ENCODE measurements at places on chromosomes 2 and 18.

- H3K36me3 ChIP-seq = peaks cover 50% of the 10 kb centered on the region
- DNase-seq = no peak
- H3K4me3 ChIP-seq = no peak overlapping the region
- no peaks in the 10 kb centered on the region for H3K27me3 ChIP-seq
- H3K27ac ChIP-seq = no peak overlapping the region
- H3K4me1 ChIP-seq = no peaks in the 10 kb centered on the region
These were observed 5.6 kb upstream of the STPG4 start for GRCh38 chr2:47160660-47161059.

DNA sequence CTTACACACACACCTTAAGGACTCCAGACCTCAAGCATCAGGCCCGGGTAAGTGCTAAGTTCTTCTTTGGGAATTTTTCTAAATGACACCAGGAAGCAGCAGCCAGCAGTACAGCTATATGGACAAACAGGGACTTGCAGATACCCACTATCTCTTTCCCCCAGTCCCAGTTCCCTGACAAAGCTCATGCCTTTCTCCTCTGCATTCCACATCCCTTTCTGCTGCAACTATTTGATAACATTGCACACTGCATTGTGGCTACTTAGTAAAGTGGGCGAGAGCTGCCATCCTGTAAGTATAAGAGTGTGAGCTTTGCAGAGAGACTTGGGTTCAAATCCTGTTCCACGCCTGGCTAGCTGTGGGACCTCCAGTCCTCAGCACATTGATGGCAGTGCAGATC lies 14.0 kb upstream of the CD226 start:
- H3K27me3 ChIP-seq = no peaks in the 10 kb centered on the region
- H3K27ac ChIP-seq = no peak overlapping the region
- no peaks in the 10 kb centered on the region for H3K36me3 ChIP-seq
- no peak for DNase-seq
- H3K4me1 ChIP-seq = no peaks in the 10 kb centered on the region

GRCh38 chr18:75261430-75262223 lies 51.0 kb downstream of the TSHZ1 start:
- no peak overlapping the region for H3K27ac ChIP-seq
- H3K4me3 ChIP-seq = no peak overlapping the region
- H3K27me3 ChIP-seq = no peaks in the 10 kb centered on the region
- no peak for DNase-seq
- H3K36me3 ChIP-seq = no peaks in the 10 kb centered on the region
- H3K4me1 ChIP-seq = no peaks in the 10 kb centered on the region

DNA sequence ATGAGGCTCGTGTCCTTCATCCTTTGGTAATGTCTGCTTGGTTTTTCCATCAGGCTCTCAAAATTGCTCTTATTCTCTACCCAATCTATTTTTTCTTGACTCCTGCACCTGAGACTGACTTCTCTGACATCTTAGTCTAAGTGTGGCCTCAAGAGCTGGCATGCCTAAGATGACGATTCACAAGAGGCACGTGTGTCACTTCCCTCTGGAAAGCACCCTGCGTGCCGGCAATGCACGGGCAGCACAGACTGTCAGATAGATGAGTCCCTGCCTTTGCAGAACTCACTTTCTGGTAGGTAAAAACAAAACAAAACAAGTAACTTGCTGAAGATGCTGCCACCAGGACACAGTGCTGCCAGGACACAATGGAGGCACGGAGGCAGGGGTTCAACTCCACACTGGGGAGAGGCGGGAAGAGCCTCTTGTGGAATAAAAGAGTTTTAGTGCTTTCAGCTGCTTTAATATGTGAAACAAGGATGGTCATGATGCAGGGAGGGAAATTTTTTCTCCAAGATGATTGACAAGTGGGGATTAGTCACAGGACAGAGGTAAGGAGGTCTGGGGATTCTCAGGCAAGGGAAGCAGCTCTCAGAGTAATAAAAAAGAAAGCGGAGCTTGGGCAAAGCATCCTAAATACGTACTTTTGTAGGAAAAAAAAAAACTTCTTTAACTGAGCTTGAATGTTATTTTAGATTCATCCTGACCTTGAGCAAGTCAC lies 27.3 kb downstream of the CYB5A start:
- H3K4me3 ChIP-seq = no peak overlapping the region
- no peak overlapping the region for H3K27ac ChIP-seq
- H3K36me3 ChIP-seq = no peaks in the 10 kb centered on the region
- H3K4me1 ChIP-seq = no peaks in the 10 kb centered on the region
- DNase-seq = no peak
- H3K27me3 ChIP-seq = no peaks in the 10 kb centered on the region

- no peak for DNase-seq
- H3K4me3 ChIP-seq = no peak overlapping the region
- H3K27me3 ChIP-seq = no peaks in the 10 kb centered on the region
- no peaks in the 10 kb centered on the region for H3K4me1 ChIP-seq
- peaks cover 2% of the 10 kb centered on the region for H3K36me3 ChIP-seq
These were observed 31.3 kb downstream of the ABI2 start for GRCh38 chr2:203359450-203359849.

- H3K4me3 ChIP-seq = no peak overlapping the region
- no peaks in the 10 kb centered on the region for H3K36me3 ChIP-seq
- H3K27me3 ChIP-seq = no peaks in the 10 kb centered on the region
- H3K27ac ChIP-seq = no peak overlapping the region
- no peak for DNase-seq
- peaks cover 2% of the 10 kb centered on the region for H3K4me1 ChIP-seq
These were observed 54.8 kb downstream of the CDC42EP3 start for GRCh38 chr2:37616677-37617005.

- no peaks in the 10 kb centered on the region for H3K27me3 ChIP-seq
- DNase-seq = no peak
- H3K36me3 ChIP-seq = no peaks in the 10 kb centered on the region
These were observed 250.0 kb upstream of the SLC39A10 start for GRCh38 chr2:195406886-195407603.

DNA sequence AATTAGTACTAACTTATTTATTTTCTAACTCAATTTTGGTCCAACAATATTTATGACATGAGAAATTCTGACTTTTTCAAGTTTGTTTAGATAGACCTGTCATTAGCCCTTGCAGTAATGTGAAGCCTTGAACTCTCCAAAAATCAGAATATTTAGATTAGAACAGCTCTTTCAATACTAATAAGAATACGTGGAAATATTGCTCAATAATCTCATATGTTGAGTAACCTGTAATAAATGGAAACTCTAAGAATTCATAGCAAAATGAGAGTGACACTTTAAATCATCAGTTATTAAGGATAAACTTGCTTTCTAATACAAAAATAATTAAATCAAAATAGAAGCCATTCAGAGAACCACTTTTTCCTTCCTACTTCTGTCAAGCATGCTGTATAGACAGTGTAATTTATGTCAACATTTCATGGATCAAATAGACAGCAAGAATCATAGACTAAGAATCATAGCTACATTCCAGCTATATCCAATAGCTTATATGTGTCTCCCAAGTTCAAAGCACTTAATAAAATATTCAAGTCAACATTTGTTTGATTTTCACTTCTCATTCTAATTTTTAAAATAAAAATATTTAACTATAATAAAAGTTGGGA lies 710.3 kb upstream of the SOX11 start:
- no peaks in the 10 kb centered on the region for H3K36me3 ChIP-seq
- DNase-seq = no peak
- no peaks in the 10 kb centered on the region for H3K4me1 ChIP-seq
- H3K27me3 ChIP-seq = no peaks in the 10 kb centered on the region
- no peak overlapping the region for H3K4me3 ChIP-seq
- H3K27ac ChIP-seq = no peak overlapping the region

GRCh38 chr18:63899206-63899605 lies 8.6 kb upstream of the SERPINB10 start:
- H3K27ac ChIP-seq = no peak overlapping the region
- no peaks in the 10 kb centered on the region for H3K4me1 ChIP-seq
- H3K27me3 ChIP-seq = no peaks in the 10 kb centered on the region
- H3K36me3 ChIP-seq = no peaks in the 10 kb centered on the region
- no peak for DNase-seq

GRCh38 chr2:62188416-62188815 lies 7.5 kb upstream of the B3GNT2 start:
- DNase-seq = no peak
- no peaks in the 10 kb centered on the region for H3K36me3 ChIP-seq
- no peak overlapping the region for H3K4me3 ChIP-seq
- H3K27ac ChIP-seq = no peak overlapping the region
- H3K4me1 ChIP-seq = no peaks in the 10 kb centered on the region

DNA sequence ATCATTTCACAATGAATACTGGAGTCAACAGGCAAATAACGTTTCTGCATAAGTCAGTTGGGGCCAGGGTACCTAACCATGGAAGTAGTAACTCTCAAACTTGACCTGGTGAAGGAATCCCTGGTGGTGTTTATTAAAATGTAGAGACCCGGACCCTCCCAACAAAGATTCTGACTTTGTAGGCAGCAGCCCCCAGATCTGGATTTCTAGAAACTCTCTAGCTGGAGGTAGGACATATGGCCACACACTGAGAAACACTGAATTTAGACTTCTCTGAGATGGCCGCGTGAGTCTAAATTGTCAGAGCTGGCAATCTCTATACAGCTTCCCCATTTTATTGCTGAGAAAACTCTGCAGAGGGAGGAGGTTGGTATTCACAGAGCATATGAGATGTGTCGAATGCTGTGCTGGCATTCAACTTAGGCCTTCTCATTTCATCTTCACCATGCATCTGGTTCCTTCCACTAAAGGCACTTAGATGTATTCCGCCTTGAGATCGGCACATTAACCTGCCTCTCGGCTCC lies 278.1 kb downstream of the CYRIA start:
- no peak overlapping the region for H3K4me3 ChIP-seq
- DNase-seq = no peak
- H3K36me3 ChIP-seq = no peaks in the 10 kb centered on the region

DNA sequence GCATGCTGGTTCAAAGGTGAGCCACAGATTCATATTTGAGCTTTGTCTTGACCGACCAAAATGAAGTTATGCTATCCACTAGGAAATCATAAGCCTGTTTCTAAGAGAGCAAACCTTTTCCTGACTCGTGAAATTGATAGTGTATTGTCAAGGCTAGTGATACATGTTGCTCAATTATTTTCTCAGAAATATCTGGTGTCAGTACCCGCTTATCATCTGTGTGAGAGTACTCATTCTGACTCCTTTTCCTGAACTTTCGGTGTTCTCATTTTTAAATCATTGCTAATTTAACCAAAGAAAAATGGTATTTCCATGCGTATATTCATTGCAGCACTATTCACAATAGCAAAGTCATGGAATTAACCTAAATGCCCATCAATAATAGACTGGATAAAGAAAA lies 56.2 kb downstream of the SGPP2 start:
- no peak overlapping the region for H3K4me3 ChIP-seq
- peaks cover 3% of the 10 kb centered on the region for H3K27me3 ChIP-seq
- no peak for DNase-seq
- H3K27ac ChIP-seq = no peak overlapping the region
- H3K4me1 ChIP-seq = no peaks in the 10 kb centered on the region

- no peak for DNase-seq
- no peaks in the 10 kb centered on the region for H3K36me3 ChIP-seq
- no peak overlapping the region for H3K4me3 ChIP-seq
- no peak overlapping the region for H3K27ac ChIP-seq
These were observed 46.2 kb downstream of the INHBB start for GRCh38 chr2:120391911-120392665.

DNA sequence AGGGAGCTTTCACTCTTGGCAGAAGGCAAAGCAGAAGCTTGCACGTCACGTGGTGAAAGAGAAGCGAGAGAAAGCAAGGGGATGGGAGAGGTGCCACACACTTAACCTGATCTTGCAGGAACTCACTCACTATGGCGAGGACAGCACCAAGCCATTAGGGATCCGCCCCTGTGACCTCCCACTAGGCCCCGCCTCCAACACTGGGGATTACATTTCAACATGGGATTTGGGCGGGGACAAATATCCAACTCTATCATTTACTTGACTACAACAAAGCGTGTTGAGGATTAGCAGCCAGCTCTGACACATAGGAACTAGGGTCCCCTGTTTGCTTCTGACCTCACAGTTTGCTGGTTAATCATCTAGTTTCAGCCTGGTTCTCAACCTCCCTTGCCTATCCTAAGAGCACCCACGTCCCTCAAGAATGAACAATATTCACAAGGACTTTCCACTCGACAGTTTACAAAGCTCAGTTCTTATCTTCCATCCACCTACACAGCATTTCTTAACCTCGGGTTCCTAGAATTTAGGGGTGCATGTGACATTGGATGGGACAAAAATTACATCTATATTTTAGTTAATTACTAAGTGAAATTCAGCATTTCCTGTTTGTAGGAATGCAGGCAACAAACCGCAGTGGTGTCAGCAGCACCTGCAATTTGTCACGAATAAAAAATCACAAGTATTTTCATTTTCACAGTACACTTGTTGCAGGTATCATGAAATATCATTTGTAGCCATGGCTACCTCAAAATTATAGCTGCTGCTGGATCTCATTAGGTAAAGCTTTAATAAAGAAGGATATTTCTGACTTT lies 36.0 kb downstream of the LBH start:
- no peak for DNase-seq
- no peaks in the 10 kb centered on the region for H3K27me3 ChIP-seq
- H3K27ac ChIP-seq = no peak overlapping the region
- H3K4me1 ChIP-seq = no peaks in the 10 kb centered on the region
- H3K36me3 ChIP-seq = no peaks in the 10 kb centered on the region

DNA sequence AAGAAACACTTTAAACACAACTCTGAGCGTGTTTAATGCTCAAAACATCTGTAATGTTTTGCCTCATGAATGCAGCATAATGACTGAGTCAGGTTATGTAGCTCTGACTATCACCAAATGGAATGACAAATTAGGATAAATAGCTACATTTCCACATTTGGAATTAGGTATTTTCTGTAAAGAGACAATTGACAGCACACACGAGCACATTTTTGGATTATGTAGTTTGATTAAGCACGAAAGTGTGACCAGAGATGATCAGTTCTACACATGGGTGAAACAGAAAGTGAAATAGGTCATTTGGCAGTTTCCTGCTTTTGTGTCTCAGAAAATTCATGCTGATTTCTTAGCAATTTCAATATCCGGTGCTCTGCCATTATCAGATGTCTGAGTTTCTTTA lies 29.0 kb downstream of the LPIN1 start:
- H3K36me3 ChIP-seq = no peaks in the 10 kb centered on the region
- H3K27ac ChIP-seq = no peak overlapping the region
- H3K27me3 ChIP-seq = no peaks in the 10 kb centered on the region
- DNase-seq = no peak
- no peak overlapping the region for H3K4me3 ChIP-seq

DNA sequence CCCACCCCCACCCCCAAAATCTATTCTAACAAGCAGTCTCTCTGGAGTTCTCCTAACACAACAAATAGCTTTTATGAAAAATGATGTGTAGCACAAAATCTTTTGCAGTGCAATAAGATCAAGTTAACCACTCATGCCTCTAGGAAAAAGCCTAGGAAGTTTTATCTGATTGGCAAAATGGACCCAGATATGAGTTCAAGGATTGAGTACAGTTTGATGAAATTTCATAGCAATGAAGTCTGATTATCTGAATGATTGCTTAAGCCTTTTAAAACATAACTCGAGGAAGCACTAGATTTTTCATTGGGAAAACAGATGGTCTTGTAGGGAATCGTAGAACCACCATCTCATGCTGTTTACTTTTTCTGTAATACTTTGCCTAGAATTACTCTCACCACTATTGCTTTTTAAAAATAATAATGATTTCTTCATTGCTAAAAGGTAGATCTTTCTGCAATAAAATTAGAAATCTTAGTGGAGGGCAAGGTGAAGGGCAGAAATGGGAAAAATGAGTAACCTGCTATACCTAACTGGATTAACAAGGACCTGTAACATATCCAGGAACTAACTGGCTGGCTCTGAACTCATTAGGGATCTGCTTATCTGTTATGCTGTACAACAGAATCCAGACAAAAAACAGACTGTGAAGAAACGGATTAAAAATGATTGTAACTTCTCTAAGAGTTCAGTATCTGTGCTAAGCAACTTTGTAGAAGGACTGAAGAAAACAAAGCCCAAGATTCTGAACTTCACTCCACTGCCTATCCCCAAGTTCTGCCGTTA lies 73.7 kb upstream of the ETAA1 start:
- H3K27me3 ChIP-seq = no peaks in the 10 kb centered on the region
- no peak for DNase-seq
- no peak overlapping the region for H3K27ac ChIP-seq
- no peak overlapping the region for H3K4me3 ChIP-seq

Data from H1 (cell line).